Activated naive CD8-positive, alpha-beta T cell treated with anti-CD3 and anti-CD28 coated beads, Interleukin-2, amount 50 U/mL, for 16 hours (primary cell): ENCODE measurements at places on chromosomes 2 and 18.

DNA sequence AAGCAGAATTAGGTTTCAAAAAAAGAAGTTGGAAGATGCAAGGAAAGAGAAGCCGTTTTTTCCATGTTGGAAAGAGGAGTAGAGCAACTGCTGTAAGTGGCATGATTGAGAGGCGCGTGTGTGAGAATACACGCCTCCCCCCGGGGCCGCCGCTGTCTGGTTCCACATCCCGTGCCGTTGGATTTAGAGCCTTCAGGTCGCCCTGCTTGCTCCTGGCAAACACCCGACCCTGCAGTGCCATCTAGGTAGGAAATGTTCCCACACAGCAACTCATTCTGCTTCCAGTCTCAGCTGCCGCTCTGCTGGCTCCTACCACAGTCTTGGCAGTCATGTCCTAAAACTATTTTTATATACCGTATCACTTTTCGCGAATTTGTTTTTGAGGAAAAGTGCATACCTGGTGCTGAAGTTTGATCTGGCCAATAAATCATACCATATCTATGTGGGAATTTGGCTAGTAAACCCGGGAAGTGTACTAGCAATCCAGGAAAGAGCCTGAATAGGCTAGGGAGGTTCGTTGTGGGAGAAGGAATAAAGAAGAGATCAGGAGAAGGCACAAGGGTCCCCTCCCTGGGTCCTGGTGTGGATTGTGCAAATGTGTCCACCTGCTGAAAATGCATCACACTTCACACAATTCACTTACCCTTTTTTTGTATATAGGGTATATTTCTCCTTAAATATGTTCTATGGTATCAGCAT lies 372.7 kb downstream of the FBXO15 start:
- no peak for DNase-seq

DNA sequence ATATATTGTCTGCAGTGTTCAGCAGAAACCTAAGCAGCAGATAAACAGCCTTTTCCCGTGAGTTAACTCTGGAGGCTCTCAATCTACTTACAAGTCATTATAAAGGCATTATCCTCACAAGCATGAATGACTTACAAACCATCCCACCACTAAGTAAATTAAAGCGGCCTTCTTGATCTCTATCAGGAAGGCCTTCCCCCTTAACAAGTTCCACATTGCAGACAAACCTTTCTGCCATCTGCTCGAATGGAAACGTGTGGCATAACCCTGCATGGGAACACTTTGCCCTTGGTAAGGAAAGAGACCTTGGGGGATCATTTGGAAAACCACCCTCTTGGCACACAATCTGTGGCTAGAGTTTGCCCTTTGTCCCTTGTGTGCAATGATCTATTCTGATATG lies 199.5 kb downstream of the OSR1 start:
- no peak for DNase-seq

- DNase-seq, result no peak
Observed at GRCh38 chr2:162731917-162732804, 106.4 kb downstream of the KCNH7 start.

GRCh38 chr2:221444106-221444505 lies 128.0 kb downstream of the EPHA4 start:
- no peak for DNase-seq

GRCh38 chr18:12315490-12315889 lies 7.4 kb downstream of the TUBB6 start:
- DNase-seq, result no peak

GRCh38 chr2:201465524-201465971 lies 14.0 kb downstream of the STRADB start:
- no peak for DNase-seq

DNA sequence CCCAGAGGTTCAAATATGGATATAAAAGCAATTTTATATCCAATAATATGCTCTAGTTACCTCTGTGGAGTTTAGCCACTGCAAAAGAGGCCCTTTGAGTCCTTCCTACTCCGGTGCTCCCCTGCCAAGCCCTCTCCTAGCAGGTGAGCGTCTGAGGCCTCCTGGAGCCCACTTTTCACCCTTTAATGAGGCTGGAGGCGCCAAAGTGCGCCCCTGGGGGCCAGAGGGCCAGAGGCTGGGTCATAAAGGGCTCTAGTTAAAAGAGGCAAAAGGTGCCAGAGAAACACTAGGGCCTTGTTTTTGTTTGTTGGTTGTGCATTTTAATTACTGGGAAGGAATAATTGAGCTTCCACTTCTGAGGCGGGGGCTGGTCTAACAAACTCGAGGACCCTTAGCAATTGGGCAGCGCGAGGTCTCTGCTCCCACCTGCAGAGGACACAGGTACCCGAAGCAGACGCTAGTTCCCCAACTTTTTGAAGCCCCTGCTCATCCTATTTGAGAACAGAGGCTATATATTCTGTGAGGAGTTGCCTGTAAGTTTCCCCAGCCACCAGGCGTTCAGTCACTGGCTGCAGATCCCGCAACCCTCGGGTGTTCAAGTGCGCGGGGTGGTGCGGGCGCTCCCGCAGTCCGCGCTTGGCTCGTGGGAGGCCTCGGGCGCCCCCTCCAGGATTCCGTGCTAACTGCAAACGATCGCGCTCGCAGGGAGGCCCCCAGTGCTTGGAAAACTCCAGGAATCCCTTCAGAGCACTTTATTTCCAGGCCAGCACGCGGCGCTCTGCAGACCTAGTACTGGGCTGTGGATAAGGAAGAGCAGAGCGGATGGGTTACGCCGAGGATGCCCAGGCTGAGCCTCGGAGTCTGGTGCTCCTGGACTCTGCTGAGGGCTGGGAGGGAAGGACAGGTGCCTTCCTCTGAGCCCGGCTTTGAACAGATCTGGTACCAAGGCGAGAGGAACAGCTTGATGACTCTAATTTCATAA lies 14.1 kb downstream of the MSGN1 start:
- no peak for DNase-seq

- no peak for DNase-seq
Observed at GRCh38 chr2:9952286-9952737, 819 bp downstream of the GRHL1 start.

DNA sequence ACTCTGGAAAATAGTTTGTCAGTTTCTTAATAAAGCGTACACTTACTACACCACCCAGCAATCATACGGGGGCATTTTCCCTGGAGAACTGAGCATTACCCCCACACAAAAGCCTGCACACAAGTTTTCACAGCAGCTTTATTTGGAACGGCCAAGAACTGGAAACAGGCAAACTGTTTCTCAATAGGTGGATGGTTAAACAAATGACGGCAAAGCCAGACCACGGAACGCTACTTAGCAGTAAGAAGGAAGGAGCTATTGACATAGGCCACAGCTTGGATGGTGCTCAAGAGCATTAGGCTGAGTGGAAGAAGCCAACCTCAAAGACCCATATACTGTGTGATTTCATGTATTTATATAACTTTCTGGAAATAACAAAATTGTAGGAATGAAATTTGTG lies 9.0 kb downstream of the MALL start:
- no peak for DNase-seq

GRCh38 chr18:11269257-11269656 lies 119.9 kb upstream of the PIEZO2 start:
- no peak for DNase-seq

GRCh38 chr2:230697676-230698075 lies 15.0 kb upstream of the CAB39 start:
- DNase-seq, result no peak

DNA sequence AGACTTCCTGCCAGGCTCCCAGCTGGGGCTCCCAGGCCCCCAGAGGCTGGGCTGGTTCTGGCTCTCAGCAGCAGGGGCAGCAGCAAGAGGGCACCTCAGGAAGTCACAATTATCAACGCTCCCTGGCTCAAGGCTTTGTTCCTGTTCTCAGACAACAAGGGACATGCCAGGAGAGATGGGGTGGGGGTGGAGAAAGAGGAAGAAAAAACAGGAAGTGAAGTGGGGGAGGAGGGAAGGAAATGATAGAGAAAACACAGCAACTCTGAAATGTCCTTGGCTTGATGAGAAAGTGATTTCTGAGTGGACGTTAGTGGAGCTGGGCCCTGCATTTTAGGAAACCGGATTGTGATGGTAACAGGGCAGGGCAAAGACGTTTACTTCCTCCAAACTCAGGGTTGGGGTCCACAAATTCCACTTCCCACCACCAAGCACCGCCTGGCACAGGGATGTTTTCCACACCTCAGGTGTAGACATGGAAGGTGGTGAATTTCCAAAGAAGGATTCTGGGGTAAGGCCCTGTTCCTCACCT lies 40.4 kb downstream of the CYRIA start:
- DNase-seq, result no peak

GRCh38 chr2:237894986-237895543 lies 35.6 kb downstream of the RAMP1 start:
- DNase-seq, result no peak

DNA sequence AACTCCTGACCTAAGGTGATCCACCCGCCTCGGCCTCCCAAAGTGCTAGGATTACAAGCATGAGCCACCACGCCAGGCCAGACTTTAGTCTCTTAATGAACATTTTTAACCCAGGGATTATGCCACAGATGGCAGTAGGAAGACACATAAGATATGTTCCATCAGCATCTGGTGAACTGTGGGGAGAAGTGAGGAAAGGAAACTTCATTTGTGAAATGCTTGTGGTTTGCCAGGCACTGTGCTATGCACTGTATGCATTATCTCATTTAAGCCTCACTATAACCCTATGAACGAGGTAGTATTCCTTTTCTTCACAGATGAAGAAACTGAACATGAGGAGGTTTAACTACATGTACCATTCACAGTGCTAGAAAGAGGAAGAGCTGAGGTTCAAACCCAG lies 29.3 kb downstream of the PTRHD1 start:
- no peak for DNase-seq

GRCh38 chr2:144836635-144837350 lies 316.9 kb upstream of the ZEB2 start:
- no peak for DNase-seq

GRCh38 chr2:3598912-3599854 lies 4.3 kb downstream of the COLEC11 start:
- DNase-seq, result no peak

- no peak for DNase-seq
Observed at GRCh38 chr2:188382107-188382506, 90.4 kb downstream of the GULP1 start.

- no peak for DNase-seq
Observed at GRCh38 chr2:225008179-225008856, 34.0 kb downstream of the DOCK10 start.

DNA sequence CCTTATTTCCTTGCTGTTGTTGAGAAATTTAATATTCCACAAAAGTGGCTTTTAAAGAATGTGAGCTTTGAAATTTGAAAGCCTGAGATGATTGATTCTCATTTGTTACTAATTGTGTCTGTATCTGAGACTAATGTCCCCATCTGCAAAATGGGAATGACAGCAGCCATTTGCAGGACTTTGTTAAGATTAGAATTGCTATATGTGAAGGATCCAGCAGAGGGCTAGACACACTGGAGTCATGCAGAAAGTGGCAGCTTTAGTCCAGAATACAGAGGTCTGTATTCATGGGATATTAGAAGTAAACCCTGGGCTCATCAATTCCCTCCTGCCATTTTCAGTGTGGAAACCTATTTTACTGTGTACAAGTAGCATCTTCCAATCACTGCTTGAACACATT lies 296.5 kb upstream of the GYPC start:
- DNase-seq, result no peak

GRCh38 chr2:168814046-168814445 lies 11.6 kb downstream of the NOSTRIN start:
- DNase-seq, result no peak

DNA sequence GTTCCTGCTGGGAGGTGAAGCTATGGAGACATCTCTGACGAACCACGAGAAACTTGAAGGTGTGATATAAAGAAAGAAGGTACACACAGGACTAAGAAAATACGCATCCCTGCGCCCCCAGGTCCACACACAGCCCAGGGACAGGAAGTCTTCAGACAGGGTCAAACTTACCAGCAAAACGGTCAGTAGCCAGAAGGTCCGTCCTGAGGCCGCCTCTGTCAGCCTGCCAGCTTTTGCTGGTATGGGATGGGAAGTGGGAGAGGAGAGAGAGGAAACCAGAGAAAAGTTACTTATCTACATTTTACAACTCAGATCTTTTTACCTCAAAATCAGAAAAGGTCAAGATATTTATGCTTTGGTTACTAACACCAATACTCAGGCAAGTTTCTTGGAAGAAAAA lies 47.2 kb downstream of the HDLBP start:
- no peak for DNase-seq

- no peak for DNase-seq
Observed at GRCh38 chr2:108449410-108450130, 564 bp downstream of the GCC2 start.
